ENCODE measurements at places on chromosomes 2 and 18.

DNA sequence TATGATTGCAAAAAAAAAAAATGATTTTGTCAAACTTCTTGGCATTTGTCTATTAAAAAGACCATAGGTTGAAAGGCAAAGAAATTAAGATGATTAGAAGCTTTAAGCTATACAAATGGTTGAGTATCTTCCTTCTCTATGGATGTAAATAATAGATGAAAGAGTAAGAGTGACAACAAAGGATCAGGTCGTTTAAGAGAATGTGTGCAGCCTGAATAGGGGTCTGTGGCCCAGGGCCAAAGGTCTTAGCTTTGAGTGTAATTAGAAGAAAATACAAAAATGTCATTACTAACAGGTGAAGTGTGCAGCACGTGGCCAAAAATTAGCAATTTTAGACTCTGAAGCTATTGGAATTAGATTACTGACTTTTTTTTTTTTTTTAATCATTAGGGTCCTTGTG, 122.4 kb downstream of the GREB1L start:
- DNase-seq: no peak

DNA sequence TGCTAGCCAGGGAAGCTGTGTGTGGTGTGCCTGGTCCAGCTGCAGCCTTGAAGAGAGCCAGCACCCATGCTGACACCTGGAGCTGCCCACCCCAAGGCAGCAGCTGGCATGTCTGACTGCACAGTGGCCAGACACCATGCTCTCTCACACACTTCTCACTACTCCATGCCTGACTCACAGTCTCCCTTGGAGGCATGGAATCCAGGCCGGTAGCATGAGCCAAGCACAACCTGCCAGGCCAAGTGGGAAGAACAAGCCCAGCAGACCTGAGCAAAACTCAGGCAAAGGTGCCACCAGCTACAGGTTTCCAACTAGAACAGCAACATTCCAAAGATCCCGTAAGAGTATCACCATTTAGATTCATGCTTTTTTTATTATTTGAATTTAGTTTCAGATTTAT, 625.3 kb upstream of the LRRTM4 start:
- DNase-seq: no peak

DNA sequence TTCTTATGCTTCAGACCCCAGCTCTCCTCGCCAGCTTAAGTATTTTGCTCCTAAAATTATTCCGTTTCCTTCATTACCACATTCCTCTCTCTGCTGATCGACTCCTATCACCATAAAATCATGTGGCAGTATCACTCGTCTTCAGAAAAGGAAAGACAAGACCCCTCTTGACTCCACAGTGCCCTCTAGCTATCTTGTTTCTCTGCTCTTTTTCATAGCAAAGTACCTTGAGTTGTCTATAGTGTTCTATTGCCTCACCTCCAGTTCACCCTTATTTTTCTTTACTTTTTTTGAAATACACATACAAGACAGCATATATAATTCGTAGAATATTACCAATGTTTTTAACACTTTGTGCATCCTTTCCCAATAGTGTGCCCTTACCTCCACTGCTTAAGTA, 273.2 kb upstream of the SIX3 start:
- no peak for DNase-seq

DNA sequence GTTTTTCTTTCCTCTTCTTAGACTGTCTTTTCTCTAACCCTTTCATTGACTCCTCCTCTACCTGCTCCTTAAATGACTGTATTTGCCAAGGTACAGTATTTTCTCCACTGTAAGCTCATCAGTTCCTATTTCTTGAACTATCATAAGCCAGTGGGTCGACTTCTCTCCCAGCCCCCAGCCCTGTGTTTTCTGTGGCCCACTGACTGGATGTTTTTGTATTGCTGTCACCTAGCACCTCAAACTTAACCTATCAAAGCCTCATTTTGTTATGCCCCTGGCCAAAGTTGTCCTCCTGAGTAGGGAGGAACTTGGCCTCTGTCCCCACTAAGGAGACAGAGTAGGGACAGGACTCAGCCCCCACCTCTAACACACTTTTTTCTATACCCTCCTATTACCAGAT, 65.4 kb upstream of the CABLES1 start:
- DNase-seq: no peak

- no peak for DNase-seq
These were observed 120.2 kb downstream of the RPIA start for GRCh38 chr2:88811681-88812080.

DNA sequence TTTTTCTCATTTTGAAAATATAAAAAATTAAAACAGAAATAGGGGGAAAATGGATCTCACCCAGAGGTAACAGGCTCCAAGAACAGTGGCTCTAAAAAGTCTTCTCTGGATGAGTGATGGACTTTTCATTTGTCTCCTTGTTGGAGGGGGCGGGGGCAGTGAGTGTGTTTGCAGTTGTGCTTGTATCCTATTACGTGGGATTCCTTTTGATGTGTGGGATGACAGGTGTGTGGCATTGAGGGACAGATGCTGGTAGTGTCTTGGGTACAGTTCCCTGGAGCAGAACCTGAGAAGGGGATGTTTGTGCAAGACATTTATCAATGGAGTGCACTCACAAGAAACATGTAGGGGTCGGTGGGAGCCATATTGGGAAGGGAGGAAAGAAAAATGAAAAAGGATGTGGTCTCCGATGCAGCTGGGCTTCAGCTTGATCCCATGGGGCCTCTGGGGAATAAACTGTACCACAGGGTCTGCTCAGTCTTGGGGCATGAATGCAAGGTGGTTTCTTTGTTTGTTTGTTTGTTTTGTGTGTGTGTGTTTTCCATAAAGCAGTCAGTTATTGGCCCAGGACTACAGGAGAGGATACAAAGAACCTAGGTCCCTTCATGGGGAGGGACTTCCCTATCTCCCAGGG, 120.0 kb upstream of the SLC35G4 start:
- no peak for DNase-seq

DNA sequence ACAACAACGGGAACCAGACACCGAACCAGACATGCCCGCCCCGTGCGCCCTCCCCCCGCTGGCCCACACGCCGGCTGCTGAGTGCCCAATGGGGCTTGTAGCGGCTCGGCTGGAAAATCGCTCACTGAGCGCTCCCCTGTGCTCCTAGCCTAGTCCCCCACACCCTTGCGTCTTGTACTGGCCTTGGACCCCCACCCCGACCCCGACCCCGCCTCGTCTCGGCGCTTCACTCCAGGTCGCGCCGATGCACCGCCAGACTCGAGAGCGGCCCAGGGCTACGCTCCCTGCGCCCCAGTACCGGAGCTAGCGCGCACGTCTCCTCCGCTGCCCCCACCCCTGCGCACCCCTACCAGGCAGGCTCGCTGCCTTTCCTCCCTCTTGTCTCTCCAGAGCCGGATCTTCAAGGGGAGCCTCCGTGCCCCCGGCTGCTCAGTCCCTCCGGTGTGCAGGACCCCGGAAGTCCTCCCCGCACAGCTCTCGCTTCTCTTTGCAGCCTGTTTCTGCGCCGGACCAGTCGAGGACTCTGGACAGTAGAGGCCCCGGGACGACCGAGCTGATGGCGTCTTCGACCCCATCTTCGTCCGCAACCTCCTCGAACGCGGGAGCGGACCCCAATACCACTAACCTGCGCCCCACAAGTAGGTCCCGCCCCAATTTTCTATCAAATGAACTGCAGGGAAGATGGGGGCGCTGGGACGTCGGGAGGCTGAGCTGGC, 1.5 kb downstream of the GAD1 start:
- no peak for DNase-seq

- DNase-seq: no peak
These were observed 71.5 kb downstream of the SLC4A3 start for GRCh38 chr2:219698748-219699439.

GRCh38 chr2:26847307-26847654, 651 bp upstream of the DPYSL5 start:
- no peak for DNase-seq

DNA sequence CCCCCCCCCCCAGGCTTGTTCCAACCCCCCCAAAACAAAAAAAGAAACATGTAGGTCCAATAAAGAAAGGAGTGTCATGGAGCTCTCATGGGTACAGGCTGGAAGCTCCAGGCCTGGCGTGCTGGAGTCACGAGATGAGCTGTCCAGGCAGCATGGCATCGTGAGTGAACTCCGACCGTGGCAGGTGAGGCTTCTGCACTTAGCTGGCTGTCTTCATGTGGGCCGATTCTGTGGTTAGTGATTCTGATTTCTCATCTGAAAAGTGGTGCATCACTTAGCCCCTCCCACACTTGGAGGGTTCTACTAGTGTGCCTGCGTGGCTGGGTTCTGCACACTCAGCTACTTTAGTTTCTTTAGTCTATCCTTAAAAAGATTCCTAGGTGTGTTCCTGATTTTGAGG, 126.4 kb upstream of the MGAT5 start:
- peak; percentile 71 for DNase-seq

DNA sequence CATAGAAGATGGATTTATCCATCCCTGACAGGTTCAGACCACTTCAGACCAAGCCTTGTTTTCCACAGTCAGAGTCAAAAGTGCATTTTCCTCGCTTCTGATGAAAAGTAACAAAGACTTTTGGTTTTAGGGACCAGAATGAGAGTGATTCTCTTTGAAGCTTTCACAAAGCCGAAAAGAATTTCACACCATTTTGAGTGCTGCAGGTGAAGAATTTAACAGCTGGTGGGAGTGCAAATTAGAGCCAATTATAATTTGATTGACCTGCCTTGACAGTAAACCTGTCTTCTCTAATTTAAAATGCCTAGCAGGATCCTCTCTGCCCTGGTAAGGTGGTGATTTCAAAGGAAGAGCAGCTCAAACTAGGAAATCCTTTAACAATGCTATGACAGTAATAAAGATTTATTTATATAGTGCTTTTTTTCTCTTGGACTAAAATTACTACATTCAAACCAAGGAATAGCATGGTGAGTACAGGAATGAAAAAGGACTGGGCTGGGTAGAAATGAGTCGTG, 241.6 kb downstream of the HRH4 start:
- DNase-seq: no peak

DNA sequence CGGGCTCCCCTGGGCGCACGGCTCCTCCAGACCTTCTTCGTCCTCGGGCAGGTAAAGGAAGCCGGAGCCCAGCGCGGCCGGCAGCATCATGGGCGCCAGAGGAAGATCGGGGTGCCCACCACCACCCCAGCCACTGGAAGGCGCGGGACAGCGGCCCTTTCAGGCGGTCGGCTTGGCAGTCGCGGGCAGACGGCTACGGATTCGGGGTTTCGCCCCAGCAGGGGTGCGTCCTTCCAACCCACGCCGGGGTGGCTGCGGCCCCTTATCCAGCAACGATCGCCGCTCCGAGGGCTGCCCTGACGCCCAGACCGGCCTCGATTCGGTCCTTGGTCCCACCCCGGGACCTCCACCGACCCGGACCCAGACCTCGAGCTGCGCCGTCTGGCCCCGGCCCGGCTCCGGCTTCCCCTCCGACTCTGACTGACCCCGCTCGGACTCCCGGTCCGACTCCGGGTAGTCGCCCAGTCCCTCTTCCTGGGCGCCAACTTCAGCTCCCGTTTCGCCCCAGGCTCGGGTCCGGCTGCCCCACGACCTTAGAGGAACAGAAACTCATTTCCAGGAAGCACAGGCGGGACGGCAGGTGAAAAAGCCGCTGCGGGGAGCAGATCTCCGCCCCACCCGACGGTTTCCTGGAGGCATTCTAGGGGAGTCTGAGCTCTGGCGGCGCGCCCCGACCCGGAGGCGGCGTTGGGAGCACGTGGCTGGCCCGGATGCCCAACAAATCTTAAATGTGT, 30.2 kb upstream of the SSB start:
- DNase-seq: peak; percentile 41

DNA sequence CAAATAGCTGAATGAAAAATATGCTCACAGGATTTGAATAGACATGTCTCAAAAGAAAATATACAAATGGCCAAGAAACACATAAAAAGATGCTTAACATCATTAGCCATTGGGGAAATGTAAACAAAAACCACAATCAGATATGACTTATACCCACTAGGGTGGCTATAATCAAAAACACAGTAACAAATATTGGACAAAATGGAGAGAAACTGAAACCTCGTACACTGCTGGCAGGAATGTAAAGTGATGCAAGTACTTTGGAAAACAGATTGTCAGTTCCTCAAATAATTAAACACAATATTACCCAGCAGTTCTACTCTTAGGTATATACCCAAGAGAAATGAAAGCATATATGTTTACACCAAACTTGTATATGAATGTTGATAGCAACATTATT, 213.0 kb downstream of the PHLPP1 start:
- no peak for DNase-seq

- no peak for DNase-seq
These were observed 187.6 kb downstream of the ZNF521 start for GRCh38 chr18:25164211-25164847.

- peak; percentile 42 for DNase-seq
These were observed 1.3 kb downstream of the RTP5 start for GRCh38 chr2:241870611-241871537.

- no peak for DNase-seq
These were observed 567 bp downstream of the PCYOX1 start for GRCh38 chr2:70258532-70258875.

GRCh38 chr2:142165790-142166189, 35.0 kb upstream of the LRP1B start:
- no peak for DNase-seq

- DNase-seq: no peak
These were observed 54.0 kb upstream of the STRN start for GRCh38 chr2:37020212-37020886.

GRCh38 chr2:240491483-240491882, 56.0 kb downstream of the GPC1 start:
- no peak for DNase-seq

- DNase-seq: no peak
These were observed 47.3 kb downstream of the ROCK1 start for GRCh38 chr18:21064347-21064746.

GRCh38 chr2:126850940-126851339, 47.8 kb upstream of the TEX51 start:
- no peak for DNase-seq

DNA sequence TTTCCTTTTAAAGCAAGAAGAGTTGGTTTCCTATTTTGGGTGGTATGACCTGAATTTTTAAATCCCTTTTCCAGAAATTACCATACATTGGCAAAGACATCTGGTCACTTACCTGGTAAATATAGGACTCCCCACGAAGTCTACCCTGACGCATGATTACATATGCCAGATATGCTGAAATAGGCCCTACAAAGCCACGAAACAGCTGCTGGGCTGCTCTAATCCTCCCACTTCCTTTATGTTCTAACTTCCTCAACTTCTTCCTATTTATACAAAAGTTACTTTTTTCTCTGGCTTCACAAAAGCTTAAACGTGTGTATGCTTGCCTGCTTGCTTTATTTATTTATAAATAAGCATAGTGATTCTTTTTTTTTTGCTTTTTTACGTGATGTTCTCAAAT, 186.0 kb upstream of the EPHA4 start:
- no peak for DNase-seq

All from CD4-positive, alpha-beta T cell treated with Interleukin-2 at 100 ng/mL for 4 hours (primary cell).